Activated T-helper 2 cell treated with anti-CD3 and anti-CD28 coated beads, Interferon-gamma antibody, Interleukin-2, Interleukin-4, amounts not matched to agents 10 μg/mL and 5 μg/mL and 100 μg/mL, durations not matched to agents 14 hours and 24 hours and 36 hours (primary cell): ENCODE measurements at places on chromosomes 1 and 21.

GRCh38 chr1:233477359-233477758 is 136.5 kb upstream of the KCNK1 start:
- no peaks in the 10 kb centered on the region for H3K4me1 ChIP-seq
- no peaks in the 10 kb centered on the region for H3K36me3 ChIP-seq
- H3K27me3 ChIP-seq: peaks cover 18% of the 10 kb centered on the region
- H3K27ac ChIP-seq: no peak overlapping the region
- H3K4me3 ChIP-seq: no peak overlapping the region

DNA sequence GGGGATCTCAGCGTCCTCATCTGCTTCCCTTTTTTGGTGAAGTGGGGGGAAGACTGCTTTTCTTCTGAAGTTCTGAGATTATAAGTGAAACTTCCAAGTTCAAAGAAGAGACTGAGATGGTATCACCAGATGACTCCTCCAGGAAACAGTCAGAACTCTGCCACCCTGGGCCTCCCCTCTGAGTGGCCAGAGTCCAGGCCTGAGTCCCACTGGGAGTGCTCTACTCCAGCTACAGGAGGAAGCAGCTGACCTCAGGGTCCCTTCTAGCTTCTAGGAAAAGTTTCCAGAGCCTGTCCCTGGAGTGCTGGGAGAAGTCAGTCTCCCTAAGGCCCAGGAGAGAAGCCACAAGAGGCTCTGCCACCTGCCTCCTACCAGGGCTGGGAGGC is 104.7 kb downstream of the CASZ1 start:
- H3K27me3 ChIP-seq: peaks cover 7% of the 10 kb centered on the region
- H3K4me1 ChIP-seq: peaks cover 21% of the 10 kb centered on the region
- H3K27ac ChIP-seq: no peak overlapping the region
- no peak for DNase-seq
- no peak overlapping the region for H3K4me3 ChIP-seq
- H3K36me3 ChIP-seq: no peaks in the 10 kb centered on the region

- H3K27ac ChIP-seq: no peak overlapping the region
- no peaks in the 10 kb centered on the region for H3K27me3 ChIP-seq
- no peaks in the 10 kb centered on the region for H3K36me3 ChIP-seq
- no peak for DNase-seq
- H3K4me1 ChIP-seq: no peaks in the 10 kb centered on the region
- no peak overlapping the region for H3K4me3 ChIP-seq
Observed at GRCh38 chr1:118751166-118751565, 237.0 kb downstream of the TBX15 start.

DNA sequence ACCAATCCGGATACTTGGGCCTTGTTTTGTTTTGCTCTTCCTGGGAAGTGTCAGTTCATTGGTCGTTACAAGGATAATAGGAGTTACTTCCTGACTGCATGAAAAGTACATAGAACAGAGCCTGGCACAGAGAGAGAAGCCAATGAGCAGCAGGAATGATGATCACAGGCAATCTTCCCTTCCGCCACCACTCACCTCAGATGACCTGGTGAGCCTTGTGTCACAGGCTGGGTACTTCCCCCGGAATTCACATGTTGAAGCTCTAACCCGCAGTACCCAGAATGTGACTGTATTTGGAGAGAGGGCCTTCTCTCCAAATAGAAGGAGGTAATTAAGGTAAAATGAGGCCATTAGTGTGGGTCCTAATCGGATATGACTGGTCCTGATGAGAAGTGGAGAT is 18.8 kb upstream of the GPR137B start:
- no peak for DNase-seq
- no peak overlapping the region for H3K27ac ChIP-seq
- H3K36me3 ChIP-seq: no peaks in the 10 kb centered on the region
- no peak overlapping the region for H3K4me3 ChIP-seq

DNA sequence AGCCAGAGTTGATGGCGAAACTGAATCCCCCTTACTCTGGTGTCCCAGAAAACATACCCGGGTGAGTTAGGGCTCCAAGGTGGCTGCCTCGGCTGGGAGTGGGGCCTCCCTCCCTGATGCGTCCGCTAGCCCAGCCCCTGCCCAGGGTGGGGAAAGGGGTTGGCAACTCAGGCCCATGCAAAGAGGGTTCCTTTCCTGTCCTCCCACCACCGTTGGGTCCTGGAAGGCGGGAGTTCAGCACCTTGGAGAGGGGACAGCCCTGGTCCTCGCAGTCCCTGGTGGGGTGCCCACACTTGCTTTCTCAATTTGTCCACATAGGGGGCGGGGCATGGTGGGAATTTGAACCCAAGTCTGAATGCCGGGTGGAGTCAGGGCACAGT is 6.1 kb downstream of the SRM start:
- H3K27ac ChIP-seq: no peak overlapping the region
- H3K4me1 ChIP-seq: peaks cover 3% of the 10 kb centered on the region
- DNase-seq: no peak
- H3K27me3 ChIP-seq: no peaks in the 10 kb centered on the region

- H3K4me3 ChIP-seq: no peak overlapping the region
- H3K27ac ChIP-seq: no peak overlapping the region
- no peaks in the 10 kb centered on the region for H3K4me1 ChIP-seq
- H3K27me3 ChIP-seq: no peaks in the 10 kb centered on the region
Observed at GRCh38 chr21:27700974-27701614, 734.2 kb upstream of the ADAMTS5 start.

DNA sequence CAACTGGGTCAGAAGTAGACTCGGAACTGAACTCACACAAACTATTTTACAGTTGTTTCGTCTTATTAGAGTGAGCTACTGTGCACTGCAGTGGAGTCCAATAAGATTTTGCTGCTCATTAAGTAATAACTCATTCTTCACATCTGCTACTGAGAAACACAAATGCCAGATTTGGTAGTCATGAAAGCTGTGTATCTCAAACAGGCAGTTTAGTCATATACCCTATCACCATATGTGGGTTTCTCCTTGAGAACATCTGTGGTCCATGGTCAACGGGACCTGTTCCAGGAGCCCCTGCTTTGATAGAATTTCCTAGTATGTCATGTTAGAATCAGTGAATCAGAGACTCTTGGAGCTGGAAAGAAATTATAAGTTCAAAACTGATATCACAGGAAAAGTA is 60.4 kb downstream of the ALG14 start:
- H3K27ac ChIP-seq: no peak overlapping the region
- no peaks in the 10 kb centered on the region for H3K4me1 ChIP-seq
- H3K4me3 ChIP-seq: no peak overlapping the region
- H3K36me3 ChIP-seq: no peaks in the 10 kb centered on the region
- H3K27me3 ChIP-seq: peaks cover 1% of the 10 kb centered on the region

GRCh38 chr1:92949937-92950817 is 11.1 kb downstream of the DIPK1A start:
- H3K36me3 ChIP-seq: peaks cover 4% of the 10 kb centered on the region
- no peak for DNase-seq
- H3K27me3 ChIP-seq: no peaks in the 10 kb centered on the region
- no peak overlapping the region for H3K4me3 ChIP-seq
- no peak overlapping the region for H3K27ac ChIP-seq
- H3K4me1 ChIP-seq: peaks cover 46% of the 10 kb centered on the region

GRCh38 chr21:29870814-29871213 is 69.0 kb downstream of the GRIK1 start:
- H3K4me3 ChIP-seq: no peak overlapping the region
- H3K27ac ChIP-seq: no peak overlapping the region
- no peaks in the 10 kb centered on the region for H3K36me3 ChIP-seq
- no peaks in the 10 kb centered on the region for H3K4me1 ChIP-seq
- H3K27me3 ChIP-seq: no peaks in the 10 kb centered on the region
- no peak for DNase-seq

GRCh38 chr1:40924767-40925166 is 54.7 kb upstream of the CTPS1 start:
- peaks cover 6% of the 10 kb centered on the region for H3K27me3 ChIP-seq
- H3K27ac ChIP-seq: no peak overlapping the region
- no peak for DNase-seq
- no peaks in the 10 kb centered on the region for H3K36me3 ChIP-seq
- H3K4me3 ChIP-seq: no peak overlapping the region

GRCh38 chr1:27770293-27770830 is 2.7 kb upstream of the STX12 start:
- no peak for DNase-seq
- H3K4me3 ChIP-seq: no peak overlapping the region
- H3K4me1 ChIP-seq: peaks cover 14% of the 10 kb centered on the region
- H3K36me3 ChIP-seq: no peaks in the 10 kb centered on the region
- no peaks in the 10 kb centered on the region for H3K27me3 ChIP-seq

DNA sequence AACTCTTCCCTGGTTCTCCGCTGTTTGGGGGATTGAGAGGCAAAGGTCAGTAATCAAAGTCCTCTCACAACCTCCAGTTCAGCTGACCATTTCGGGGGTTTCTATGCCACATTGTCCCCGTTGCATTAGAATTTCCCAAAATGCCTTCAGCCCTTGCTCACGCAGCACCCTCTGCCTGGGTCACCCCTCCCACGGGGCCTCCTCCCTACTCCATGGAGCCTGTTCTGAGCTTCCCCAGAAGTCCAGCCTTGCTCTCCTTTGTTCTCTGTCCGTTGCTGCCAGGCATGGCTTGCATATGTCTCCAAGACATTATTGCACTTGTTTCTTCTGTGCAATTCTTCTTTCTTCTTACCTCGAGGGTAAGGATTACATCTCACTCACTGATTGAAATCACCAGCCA is 16.5 kb downstream of the DMRTB1 start:
- H3K27me3 ChIP-seq: no peaks in the 10 kb centered on the region
- no peak overlapping the region for H3K27ac ChIP-seq
- H3K36me3 ChIP-seq: no peaks in the 10 kb centered on the region
- no peak overlapping the region for H3K4me3 ChIP-seq
- no peak for DNase-seq

- H3K36me3 ChIP-seq: peaks cover 74% of the 10 kb centered on the region
- H3K27ac ChIP-seq: no peak overlapping the region
- H3K27me3 ChIP-seq: no peaks in the 10 kb centered on the region
- no peak for DNase-seq
- no peak overlapping the region for H3K4me3 ChIP-seq
- H3K4me1 ChIP-seq: peaks cover 10% of the 10 kb centered on the region
Observed at GRCh38 chr21:44905016-44905727, 15.5 kb downstream of the ITGB2 start.
